ENCODE measurements at places on chromosomes 2 and 18.
A peak's percentile ranks its signal among the peaks of the same experiment; 100 is the strongest.

GRCh38 chr2:45128580-45128997, 119.3 kb upstream of the SIX2 start:
- no peak for DNase-seq

DNA sequence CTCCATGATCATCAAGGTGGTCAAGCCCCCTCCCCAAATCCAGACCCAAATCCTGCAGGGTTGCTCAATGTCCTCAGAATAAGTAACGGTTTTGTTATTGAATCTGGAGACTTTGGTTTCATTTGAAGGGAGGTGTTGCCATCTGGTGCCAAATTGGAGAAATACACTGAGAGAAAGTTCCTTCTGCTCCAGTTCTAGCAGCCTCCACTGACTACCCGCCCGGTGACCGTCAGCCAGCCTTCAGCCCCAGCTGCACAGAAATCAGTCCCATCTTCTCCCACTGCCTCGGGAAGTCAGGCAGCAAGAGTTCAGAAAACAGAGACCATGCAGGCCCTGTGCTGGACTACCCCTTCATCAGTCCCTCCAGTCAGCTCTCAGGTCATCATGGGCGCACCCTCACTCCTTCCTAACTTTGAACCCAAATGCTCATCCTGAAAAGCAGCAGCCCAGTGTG, 38.7 kb downstream of the PKDCC start:
- no peak for DNase-seq

GRCh38 chr2:122179492-122180165, 424.2 kb downstream of the TSN start:
- no peak for DNase-seq

GRCh38 chr2:120463996-120464395, 118.1 kb downstream of the INHBB start:
- DNase-seq, result no peak

DNA sequence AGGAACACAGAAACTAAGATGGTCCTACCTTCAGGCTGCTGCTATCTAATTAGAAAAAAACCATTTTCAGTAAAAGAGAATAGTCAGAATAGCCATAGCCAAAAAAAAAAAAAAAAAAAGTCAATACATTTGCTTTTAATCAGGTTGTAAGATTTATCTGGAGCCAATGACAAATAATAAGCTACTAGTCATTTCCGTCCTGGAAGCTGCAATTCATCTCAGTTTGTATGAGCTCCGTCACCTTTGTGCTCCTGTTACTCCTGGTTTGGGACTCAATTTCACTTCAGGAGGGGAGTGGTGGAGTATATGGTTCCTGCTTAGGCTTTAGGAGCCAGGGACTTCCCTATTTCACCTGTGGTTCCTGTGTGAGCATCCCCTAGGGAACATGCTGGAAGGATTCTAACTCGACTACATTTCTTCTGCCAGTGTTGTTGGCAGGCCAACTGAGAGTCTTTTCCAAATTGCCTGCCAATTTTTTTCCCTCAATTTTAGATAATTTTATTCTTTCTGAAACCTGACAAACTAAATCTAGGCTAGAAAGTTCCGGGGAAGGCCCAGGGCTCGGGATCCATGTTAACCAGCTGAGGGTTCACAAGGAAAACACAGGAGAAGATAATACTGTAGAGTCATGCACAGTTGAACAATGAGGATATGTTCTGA, 481.8 kb downstream of the DLGAP1 start:
- DNase-seq, result no peak

DNA sequence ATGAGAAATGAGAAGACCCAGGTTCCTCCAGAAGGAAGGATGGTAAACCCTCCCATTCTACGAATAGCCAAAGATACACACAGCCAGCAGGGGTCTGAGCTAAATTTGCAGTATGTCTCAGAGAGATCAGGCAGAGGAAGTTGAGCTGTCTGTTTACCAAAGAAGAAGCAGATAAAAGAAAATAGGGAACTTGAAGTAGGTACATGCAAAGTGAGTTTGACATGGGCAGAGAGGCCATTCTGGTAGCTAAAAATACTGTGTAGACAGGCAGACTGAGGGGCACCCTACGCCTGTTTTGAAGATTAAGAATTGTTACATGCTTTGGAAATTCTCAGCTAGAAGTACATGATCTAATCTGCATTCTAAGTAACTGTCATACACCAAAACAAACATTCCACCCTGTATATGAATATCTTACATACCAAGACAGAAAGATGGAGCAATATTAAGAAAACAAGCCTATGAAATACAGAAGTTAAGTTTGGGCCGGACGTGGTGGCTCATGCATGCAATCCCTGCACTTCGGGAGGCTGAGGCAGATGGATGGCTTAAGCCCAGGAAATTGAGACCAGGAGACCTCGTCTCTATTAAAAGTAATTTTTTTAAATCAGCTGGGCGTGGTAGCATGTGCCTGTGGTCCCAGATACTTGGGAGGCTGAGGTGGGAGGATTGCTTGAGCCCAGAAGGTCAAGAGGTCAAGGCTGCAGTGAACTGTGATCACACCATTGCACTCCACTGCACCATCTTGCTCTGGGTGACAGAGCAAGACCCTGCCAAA, 157.9 kb downstream of the ANKRD44 start:
- peak; percentile 67 for DNase-seq

GRCh38 chr2:235614900-235615712, 121.3 kb downstream of the AGAP1 start:
- no peak for DNase-seq

- no peak for DNase-seq
Observed at GRCh38 chr2:98658816-98659490, 50.6 kb downstream of the UNC50 start.

DNA sequence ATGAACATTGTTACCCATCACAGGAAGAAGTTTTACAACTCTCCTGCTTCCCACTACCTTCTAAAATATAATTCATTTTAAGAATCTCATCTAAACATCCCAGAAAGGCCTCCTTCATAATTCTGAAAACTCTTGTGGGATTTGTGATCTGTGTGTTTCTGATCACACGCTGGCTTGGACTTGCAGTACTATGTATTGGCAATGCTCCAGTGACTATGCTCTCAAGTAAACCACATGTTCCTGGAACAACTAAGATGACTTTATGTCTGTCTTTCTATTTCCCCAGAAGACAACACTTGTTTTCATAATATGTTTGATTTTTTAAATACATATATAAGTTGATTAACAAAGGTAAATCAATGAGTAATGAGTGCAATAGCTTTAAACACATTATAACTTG, 376.6 kb upstream of the NETO1 start:
- DNase-seq, result no peak

- peak; percentile 12 for DNase-seq
Observed at GRCh38 chr2:31729442-31730092, 148.8 kb upstream of the SRD5A2 start.

GRCh38 chr2:83584672-83585071, 874.4 kb downstream of the SUCLG1 start:
- no peak for DNase-seq

GRCh38 chr18:24197412-24197811, 58.5 kb downstream of the CABYR start:
- DNase-seq, result no peak

GRCh38 chr2:216354306-216354705, 18.0 kb downstream of the MARCHF4 start:
- no peak for DNase-seq

DNA sequence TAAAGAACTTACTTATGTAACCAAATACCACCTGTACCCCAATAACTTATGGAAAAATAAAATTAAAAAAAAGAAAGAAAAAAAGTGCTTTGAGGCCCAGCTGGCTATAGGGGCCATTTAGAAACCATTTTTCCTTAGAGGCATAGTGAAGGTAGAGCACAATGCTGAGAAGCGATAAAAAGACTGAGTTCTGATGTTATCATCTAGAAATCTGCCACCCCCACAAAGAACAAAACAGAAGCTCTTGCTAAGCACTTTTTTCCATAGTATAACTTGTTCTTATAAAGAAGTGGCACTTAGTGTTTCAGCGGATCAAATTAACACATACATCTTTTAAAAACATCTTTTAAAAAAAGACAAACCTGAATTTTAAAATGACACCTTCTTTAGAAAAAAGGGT, 51.4 kb downstream of the ICOS start:
- DNase-seq, result no peak

DNA sequence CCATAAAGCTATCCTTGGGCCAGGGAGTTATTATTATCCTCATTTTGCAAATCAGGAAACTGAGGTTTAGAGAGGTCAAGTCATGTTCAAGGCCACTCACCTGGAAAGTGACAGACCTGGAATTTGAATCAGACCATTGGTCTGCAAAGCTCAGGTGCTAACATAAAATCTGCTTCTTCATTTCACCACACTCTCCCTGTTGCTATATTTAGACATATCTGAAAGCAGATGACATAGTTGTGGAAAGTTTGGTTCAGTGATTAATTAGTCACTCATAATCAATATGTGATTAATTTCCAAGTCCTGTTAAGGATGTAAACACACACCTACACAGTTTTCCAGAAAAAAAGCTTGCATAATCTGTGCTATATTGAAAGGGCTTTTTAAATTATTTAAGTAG, 57.4 kb downstream of the LINC00305 start:
- no peak for DNase-seq

GRCh38 chr2:85145116-85145820, 12.1 kb downstream of the TCF7L1 start:
- DNase-seq, result no peak

DNA sequence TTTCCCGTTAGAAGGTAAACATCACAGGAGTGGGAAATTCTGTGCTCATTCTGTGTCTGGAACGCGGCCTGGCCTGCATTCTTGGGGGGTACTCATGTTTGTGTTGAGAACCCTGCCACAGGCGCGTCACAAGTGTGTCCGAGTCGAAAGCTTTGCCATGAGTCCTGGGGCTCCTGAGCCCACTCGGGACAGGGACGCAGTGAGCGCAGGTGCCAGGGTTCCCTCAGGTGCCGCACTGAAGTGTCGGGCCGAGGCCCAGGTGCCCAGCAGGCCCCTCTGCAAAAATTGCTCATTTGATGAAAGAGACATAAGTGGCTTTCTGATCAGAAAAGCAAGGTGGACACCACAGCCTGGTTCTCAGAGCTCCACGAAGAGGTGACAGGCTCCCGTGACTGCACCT, 4.7 kb downstream of the D2HGDH start:
- DNase-seq, result no peak

All from GM12878 (cell line).